AG09319 (cell line): ENCODE measurements at places on chromosomes 1 and 21.
A peak's percentile ranks its signal among the peaks of the same experiment; 100 is the strongest.

- DNase-seq, result no peak
Measured at GRCh38 chr1:103170609-103171008, 62.3 kb upstream of the COL11A1 start.

DNA sequence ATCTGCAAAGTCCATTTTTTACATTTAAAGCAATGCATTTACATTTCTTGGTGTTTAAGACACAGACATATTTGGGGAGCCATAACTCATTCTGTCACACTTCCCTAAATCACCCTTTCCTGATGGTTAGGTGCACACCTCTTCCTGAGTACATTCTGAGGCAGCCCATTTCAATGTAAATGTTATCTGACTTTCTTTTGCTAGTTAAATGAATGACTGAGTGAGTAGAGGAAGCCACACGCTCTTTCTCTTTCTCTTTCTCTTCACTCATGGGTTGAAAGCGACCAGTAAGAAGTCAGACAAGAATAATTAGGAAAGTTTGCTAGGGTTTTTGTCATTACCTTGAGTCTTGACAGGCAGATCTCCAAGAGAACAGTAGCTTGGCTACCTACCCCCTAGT is 143.1 kb downstream of the S1PR1 start:
- DNase-seq, result no peak

DNA sequence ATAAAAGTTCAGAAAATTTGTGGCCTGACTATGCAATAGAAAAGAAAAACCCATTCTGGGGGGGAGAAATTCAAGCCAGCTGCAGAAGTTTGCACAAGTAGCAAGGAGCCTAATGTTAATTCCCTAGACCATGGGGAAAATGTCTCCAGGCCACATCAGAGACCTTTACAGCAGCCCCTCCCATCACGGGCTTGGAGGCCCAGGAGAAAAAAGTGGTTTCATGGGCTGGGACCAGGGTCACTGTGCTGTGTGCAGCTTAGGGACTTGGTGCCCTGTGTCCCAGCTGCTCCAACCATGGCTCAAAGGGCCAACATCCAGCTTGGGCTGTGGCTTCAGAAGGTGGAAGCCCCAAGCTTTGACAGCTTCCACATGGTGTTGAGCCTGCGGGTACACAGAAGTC is 42.0 kb downstream of the IL23R start:
- no peak for DNase-seq

DNA sequence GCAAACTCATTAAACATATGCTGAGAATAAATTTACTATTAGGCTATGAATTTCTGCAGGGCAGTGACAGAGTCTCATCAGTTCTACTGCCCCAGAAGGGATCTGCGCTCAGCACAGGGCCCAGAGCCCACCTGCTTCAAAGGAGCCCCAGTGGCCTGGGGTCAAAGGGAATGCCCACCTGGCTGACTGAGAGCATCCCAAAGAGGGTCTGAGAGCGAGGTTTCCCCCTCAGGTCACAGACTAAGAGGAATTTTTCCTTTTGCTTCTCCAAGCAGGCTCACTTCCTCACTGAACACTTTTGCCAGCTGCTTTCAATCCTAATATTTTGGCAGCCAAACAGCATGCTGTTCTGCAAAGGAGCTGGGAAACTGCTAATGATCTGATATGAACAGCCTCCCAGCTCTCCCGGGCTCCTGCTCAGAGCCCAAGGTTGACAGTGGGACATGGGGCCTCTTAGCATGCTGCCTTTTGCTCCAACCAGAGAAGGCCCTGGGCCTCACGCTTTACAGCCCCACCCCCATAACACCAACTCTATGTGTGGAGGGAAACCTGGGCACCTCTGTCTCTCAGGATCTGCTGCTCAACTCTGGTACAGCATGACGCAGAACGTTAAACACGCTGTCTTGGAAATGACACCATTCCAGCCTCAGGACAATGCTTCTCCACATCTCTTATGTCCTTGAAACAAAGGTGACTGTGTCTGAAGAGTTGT is 70.7 kb upstream of the SYT6 start:
- DNase-seq, result no peak

DNA sequence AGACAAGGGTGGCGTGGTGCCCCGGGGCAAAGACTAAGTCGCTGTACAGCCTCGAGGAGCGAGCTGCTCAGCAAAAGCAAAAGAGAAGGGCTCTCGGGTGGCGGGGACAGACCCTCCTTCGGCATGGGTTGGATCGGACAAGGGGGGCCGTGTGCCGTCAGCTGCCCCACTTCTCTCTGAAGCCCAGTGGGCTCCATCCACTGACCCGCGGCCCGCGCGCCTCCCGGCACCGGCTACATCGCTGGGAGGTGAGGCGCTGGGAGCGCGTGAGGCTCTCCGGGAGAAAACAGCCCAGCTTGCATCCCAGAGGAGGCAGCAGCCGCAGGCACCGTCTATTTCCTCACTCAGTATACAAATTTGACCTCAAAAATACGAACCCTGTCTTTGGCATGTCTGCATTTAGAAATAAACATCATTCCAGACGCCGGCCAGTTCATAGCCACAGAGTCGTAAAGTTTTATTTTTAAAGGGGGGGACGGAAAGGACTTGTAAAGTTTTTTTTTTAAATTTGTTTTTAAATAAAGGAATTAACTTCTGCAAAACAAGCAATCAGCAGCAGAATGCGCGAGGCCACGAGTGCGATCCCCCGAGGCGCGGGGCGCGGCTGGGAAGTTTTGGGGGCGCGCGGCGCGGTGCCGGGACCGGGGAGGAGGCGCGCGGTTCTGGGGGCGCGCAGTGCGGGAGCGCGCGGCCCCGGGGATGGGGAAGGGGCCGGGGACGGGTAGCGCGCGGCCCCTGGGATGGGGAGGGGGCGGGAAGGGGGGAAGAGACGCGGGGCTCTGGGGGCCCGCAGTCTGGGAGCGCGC is 689 bp upstream of the GPR137B start:
- no peak for DNase-seq

DNA sequence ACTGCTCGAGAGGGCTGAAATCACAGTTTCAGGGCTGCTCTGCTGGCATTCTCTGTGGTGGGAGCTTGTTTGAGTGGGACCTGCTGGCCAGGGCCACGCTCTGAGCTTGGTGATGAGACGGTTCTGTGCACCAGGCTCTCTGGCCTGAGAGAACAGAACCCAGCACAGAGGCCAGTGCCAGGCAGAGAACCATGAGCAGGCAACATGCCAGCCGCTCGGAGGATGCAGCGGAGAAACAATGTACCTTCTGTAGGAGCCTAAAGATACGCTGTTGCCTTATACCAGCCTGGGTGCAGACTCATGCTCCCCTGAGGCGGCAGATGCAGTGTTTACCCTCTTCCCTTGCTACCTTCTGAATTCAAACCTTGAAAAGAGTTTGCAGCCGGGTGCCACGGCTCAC is 10.0 kb downstream of the C2CD2 start:
- no peak for DNase-seq

- DNase-seq, result peak; percentile 56
Measured at GRCh38 chr1:14486401-14487201, 111.9 kb upstream of the KAZN start.

GRCh38 chr1:205287767-205288559 is 33.6 kb downstream of the NUAK2 start:
- DNase-seq, result no peak

DNA sequence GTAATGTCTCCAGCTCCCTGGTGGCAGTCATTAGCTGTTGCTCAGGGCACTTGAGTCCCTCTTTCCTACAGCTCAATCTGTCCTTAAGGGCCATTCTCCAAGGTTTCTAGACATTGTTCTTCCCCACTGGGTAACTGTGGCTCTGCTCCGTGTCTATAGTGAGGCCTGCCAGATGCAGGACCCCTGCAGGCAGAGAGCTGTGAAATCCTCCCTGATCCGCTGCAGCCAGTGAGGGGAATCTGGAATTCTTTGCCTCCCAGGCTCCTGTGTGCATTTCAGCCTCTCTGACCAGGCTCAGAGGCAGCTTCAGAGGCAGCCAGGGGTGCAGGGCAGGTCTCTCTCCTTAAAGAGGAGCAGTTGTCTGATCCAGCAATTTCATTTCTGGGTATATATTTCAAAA is 14.4 kb upstream of the IGSF21 start:
- DNase-seq, result no peak

DNA sequence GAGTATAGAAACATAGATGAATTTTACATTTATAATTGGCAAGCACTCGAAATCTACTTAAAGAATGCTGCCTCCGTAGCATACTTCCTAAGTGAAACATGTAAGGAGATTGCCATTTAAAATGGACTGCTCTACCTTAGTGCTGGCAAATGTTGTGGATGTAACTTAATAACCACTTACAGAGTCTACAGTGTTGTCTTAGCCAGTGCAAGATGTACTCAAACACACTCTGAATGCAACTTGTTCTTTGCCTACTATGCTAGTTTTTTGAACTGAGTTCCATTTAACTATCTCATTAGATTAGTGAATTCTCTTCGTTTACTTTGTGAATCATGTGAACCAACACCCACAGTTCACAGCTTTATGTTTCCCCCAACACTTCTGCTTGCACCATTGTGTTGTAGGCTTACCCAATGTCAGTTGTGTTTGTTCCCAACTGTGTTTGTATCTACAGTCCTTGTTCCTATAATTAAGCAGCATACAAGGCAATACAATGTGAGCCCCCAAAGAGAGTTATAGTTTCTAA is 345.5 kb upstream of the LYPLAL1 start:
- DNase-seq, result no peak

- no peak for DNase-seq
Measured at GRCh38 chr1:173318788-173319187, 111.7 kb upstream of the TNFSF4 start.

DNA sequence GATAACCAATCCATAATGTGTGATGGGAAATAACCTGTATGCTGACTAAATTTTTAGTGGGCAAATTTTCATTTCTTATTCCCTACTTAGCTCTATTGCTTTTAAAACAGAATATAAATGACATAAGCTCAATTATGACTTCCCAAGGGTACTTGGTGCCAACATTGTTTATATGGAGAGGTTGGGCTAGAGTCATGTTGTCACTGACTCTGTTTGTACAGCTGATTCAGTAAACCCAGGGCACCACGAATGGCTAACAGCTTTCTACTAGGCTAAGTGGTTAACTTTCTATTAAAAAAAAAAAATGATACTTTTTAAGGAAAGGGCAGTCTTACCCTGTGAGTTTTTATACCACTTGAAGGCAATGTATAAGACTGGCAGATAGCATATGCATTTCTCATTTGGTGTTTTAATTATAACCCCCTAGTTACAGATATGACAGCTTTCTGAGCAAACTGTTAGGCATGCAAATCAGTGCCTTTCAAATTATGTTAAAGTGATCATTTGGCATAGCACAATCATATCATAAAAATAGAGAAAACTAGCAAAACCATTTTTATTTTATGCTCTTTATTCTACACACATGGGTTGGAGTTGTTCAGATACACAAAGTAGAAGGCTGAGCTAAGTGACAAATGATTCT is 147.1 kb downstream of the DNM3 start:
- no peak for DNase-seq

GRCh38 chr21:40227096-40227495 is 359.9 kb downstream of the PCP4 start:
- no peak for DNase-seq

DNA sequence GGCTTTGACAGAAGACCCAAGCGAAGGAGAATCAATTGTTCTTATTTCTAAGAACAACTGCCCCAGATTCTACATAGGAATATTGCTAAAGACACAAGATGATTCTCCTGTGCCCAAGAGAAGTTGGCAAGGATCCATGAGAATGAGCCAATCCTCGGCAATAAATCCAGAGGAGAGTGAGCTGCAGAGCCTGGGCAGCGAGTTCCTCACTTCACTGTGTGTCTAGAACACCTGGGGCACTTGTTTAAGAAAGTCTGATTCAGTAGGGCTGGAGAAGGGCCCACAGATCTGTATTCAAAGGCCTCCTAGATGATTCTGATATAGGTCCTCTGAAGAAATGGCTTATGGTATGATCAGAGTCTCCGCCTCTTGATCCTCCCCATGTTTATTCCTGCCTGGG is 31.8 kb downstream of the GADD45A start:
- no peak for DNase-seq

DNA sequence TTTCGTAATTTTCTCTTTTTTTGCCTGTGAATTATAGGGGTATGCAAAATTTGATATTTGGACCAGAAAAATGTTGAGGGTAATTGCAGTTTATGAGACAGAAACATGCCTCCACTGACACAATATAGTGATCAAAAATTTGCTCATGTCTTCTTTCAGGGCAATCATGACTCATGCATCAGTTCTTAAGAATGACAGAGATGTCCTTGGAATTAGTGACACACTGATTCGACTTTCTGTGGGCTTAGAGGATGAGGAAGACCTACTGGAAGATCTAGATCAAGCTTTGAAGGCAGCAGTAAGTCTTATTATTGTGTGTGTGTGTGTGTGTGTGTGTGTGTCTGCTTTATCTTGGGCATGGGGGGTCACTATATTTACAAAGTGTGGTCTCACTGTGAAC is 27.5 kb downstream of the CTH start:
- no peak for DNase-seq

DNA sequence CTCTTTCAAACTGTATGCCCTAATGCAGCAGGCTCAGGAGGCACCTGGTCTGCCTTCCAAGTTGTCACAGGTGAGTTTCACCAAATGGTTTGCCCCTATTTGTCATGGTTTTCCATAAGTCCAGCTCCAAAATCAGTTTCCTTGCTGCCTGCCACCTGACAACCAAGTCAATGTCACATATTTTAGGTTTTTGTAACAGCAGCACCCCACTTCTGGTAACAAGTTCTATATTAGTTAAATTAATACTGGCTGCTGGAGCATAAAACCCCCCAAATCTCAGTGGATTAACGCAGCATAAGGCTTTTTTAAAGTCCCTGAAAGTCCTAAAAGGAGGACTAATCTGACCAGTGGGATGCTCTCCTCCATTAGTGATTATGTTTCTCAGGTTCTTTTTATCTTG is 200.7 kb downstream of the RRAGC start:
- DNase-seq, result no peak

GRCh38 chr1:100584761-100585745 is 47.1 kb downstream of the GPR88 start:
- DNase-seq, result no peak
